Stimulated activated CD4-positive, alpha-beta T cell treated with anti-CD3 and anti-CD28 coated beads, Interleukin-12 subunit alpha, Interleukin-12 subunit beta, amount 100 ng/mL, for 24 hours (primary cell): ENCODE measurements at places on chromosomes 13 and 19.

DNA sequence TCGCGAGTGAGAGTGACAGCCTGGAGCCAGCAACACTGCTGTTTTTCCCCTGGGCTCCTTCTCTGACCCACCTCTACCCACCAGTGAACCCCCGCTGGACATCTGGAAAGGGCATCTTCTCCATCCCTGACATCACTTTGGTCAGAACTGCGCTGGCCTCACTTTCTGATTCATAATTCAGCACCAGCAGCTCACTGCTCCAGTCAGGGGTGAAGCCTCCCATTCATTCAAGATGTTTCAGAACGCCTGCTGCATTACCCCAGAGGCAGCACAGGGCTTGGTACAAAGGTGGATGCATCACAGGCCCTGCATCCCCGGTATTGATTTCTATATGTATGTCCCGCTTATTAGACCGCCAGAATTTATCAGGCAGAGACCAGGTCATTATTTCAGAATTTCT lies 182.8 kb upstream of the TSHZ3 start:
- DNase-seq = no peak

DNA sequence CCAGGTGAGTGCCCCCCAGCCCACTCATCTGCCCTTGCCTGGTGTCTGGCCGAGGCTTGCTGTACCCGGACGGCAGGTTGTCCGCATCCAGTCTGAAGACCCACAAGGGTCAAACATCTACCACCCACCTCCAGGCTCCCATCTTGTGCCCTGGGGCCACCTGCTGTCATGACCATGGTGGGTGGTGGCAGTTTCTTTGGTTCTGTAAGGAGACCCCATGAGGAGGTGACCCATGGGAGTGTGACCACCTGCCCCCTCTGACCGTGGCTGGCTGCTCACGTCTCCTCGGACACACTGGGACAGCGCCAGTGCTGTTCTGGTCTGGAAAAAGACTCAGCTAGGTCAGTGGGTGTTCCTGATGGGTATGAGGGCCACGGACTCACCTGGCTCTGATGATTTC lies 93.9 kb downstream of the TEX29 start:
- no peak for DNase-seq

GRCh38 chr13:96771486-96772367 lies 222.5 kb downstream of the OXGR1 start:
- DNase-seq = no peak

DNA sequence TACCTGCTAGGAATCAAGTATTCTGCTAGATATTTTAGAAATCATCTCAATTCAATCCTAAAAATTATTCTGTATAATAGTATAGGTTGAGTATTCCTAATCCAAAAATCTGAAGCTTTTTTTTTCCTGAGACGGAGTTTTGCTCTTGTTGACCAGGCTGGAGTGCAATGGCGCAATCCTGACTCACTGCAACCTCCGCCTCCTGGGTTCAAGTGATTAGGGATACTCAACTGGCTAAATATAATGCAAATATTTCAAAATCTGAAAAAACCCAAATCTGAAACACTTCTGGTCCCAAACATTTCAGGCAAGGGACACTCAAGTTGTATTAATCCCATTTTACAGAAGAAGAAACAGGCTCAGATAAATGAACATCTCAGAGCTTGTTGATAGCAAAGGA lies 17.2 kb upstream of the USPL1 start:
- no peak for DNase-seq

GRCh38 chr13:27039171-27039701 lies 132.4 kb downstream of the USP12 start:
- DNase-seq = no peak

- DNase-seq = peak; percentile 79
Observed at GRCh38 chr19:42440357-42441048, 2.2 kb downstream of the CXCL17 start.

DNA sequence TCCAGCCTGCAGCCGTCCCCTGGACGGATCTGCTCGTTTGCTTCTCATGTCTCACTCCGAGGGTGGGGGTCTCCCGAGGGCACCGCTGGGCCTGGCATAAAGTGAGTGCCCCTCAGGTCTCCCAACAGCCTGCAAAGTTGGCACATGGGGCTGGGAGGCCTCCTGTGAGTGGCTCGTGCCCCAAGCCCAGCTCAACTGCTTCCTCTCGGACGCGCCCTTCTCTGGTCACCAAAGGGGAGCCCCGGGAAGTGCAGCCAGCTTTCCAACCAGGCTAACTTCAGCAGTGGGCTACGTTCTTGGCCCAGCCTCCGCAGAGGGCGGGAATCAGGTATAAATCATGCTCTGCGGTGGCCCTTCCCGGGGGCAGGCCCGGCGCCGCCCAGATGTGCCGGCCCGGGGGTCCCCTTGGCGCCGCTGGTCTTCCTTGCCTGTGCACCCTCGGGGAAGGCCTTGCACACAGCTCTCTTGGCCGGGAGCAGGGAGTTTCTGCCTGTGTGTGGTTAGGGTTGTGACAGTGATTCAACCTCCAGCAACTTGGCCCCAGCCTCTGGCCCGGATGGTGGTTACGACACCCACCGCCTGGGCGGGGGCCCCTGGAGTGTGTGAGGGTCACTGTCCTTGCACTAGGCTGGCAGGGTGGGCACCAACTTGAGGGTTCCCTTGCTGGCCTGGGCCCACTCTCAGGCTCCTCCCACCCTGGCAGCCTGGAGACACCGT lies 20.7 kb downstream of the CEBPG start:
- no peak for DNase-seq

- DNase-seq = no peak
Observed at GRCh38 chr19:49020931-49021895, 2.9 kb downstream of the CGB3 start.

GRCh38 chr19:31164791-31165251 lies 184.4 kb downstream of the TSHZ3 start:
- DNase-seq = no peak

- DNase-seq = no peak
Observed at GRCh38 chr19:17379221-17379631, 2.1 kb upstream of the PLVAP start.

DNA sequence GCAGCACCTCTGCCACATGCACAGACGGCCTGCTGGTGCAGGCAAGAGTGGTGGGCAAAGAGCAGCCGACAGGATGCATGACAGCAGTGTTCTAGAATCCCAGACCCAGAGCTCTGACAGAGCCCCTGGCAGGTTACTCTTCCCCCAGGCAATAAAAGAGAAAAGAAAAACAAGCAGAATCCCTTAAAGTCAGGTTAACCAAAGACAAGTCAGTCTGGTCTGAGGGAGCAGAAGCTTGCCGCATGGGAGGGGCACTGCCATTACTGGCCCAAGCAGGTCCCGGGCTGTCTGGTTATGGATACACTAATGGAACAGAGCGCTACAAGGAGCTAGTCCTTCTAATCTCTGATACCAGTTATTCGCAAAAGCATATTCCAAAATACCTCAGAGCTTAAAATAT lies 36.1 kb upstream of the DOCK9 start:
- no peak for DNase-seq

- no peak for DNase-seq
Observed at GRCh38 chr13:32323912-32324311, 8.6 kb downstream of the BRCA2 start.

GRCh38 chr13:110716247-110716515 lies 2.7 kb downstream of the ING1 start:
- no peak for DNase-seq

- no peak for DNase-seq
Observed at GRCh38 chr13:73317140-73317539, 258.3 kb downstream of the KLF5 start.

GRCh38 chr19:1409204-1410005 lies 2.0 kb downstream of the DAZAP1 start:
- no peak for DNase-seq

GRCh38 chr13:38656699-38657098 lies 30.2 kb upstream of the FREM2 start:
- DNase-seq = no peak

- no peak for DNase-seq
Observed at GRCh38 chr13:23987331-23987894, 90.1 kb upstream of the C1QTNF9B start.

DNA sequence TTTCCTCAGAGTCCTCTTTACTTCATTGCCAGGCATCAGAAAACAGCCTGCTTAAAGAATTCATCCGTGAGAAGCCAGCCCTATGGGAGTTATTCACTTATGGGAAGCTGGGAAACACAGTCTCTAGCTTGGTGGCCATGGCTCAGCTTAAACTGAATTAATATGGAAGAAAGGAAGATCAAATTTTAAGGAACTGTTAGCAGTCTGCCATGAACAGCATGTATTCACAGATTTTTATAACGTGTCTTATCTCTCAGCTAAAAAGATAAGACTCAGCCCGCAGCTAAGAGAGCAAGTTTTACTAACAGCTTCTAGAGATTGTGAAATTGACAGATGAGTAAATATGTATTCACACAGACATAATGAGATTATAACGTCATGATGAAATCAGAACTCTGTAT lies 253.7 kb upstream of the RXFP2 start:
- no peak for DNase-seq

DNA sequence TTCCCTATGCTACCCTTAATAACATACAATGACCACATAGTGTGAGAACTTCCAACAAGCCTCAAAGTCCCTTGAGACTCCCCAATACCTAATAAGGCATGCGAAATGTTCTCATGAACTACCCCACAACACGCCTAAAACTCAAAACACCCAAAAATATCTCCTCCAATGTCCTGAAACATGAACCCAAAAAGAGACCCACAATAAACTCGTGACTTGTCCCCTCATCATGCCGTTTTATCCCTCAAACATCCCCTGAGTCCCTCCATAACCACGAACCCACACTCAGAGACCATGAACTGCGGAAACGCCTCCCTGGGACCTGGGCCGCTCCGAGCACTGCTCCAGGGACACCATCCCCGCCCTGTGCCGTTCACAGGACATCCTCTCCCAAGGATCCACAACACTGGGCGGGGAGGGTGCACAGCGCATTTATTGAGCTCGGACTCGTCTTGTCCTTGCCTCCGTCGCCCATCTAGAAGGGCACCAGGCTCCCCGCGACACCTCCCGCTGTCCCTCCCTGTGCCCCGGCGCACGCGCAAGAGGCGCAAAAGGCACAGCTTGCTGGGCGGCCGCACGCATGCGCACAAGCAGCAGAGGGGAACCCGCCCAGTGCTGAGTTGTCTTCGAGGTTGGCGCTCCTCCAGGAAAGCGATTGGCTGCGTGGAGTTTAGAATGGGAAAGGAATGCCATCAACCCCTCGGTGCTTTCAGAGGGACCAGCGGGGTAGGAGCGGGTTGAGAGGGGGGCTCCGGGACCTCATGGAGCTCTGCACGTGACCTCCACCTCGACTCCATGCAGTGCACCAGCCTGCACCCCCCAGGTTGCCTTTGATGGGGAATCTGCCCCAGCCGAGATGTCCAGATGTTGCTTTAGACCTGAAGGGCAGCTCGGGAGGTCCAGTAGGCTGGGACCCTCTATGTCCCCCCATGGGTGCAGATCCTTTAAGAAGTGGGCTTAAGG lies 8.8 kb downstream of the FXYD3 start:
- peak; percentile 81 for DNase-seq

- DNase-seq = peak; percentile 69
Observed at GRCh38 chr13:19586904-19587634, 25.7 kb upstream of the TPTE2 start.

DNA sequence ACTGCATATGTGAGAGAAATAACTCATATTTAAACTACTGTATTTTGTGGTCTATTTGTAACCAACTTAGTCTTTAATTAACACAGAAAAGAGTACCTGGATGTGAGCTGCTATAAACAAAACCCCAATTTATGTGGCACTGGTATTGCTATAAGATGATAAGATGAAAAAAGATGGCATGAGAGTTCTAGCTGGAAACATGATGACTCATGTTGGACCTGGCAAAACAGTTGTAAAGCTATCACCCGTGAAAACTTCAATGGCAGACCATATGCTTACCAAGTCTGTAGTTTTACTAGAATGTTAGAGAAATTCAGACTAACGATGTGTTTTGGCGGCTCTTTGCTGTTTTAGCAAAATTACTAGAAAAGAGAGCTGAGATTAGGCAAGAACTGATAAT lies 69.6 kb upstream of the PCDH9 start:
- DNase-seq = no peak

- no peak for DNase-seq
Observed at GRCh38 chr13:29722415-29722814, 126.9 kb upstream of the SLC7A1 start.

GRCh38 chr13:77533875-77534788 lies 1.4 kb upstream of the SCEL start:
- DNase-seq = no peak

DNA sequence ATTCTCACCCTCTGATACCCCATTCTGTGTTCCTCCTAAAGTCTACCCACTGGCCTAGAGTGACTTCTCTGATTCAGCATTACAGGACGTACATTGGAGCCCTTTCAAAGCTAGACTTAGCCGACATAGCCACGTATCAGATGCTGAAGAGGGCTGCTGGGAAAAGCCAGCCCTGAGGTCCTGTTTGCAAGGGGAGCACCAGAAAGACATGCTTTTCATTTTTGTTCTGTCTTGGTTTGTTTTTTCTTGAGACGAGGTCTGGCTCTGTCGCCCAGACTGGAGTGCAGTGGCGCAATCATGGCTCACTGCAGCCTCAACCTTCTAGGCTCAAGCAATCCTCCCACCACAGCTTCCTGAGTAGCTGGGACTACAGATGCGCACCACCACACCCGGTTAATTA lies 6.3 kb upstream of the ZSWIM4 start:
- no peak for DNase-seq

GRCh38 chr13:84136582-84136981 lies 254.3 kb upstream of the SLITRK1 start:
- no peak for DNase-seq

- no peak for DNase-seq
Observed at GRCh38 chr19:4979211-4979807, 10.4 kb downstream of the KDM4B start.

- DNase-seq = no peak
Observed at GRCh38 chr13:106210324-106210723, 325.1 kb downstream of the EFNB2 start.

- DNase-seq = no peak
Observed at GRCh38 chr13:87671753-87672605, 808 bp downstream of the SLITRK5 start.

DNA sequence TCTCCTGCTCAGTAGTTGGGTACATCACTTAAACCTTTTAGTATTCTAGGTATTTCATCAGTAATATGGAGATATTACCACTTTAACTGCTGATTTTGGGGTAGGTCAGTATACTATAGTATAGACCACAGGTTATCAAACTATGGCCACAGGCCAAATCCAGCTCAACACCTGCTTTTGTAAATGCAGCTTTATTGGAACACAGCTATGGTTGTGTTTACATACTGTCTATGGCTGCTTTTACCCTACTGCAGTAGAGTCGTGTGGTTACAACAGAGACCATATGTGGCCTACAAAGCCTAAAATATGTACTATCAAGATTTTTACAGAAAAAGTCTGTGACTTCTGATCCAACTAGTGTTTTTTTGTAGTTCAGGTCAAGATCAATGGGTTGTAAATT lies 10.3 kb downstream of the COG6 start:
- no peak for DNase-seq

DNA sequence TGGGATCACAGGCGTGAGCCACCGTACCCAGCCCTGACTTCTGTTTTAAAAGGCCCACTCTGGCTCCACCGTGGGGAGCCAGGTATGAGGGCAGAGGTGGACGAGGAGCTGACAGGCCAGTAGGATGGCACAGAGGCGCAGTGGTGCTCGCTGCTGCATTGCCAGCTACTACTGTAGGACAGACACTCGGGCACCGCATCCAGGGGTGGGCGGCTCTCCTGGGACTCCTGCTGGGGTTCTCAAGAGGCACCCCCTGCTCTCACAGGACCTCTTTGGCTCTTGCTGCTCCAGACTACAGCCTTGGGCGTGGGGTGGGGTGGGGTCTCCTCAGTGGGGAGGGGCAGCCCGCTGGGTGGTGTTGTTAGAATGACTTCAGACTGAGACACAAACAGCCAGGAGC lies 53.4 kb downstream of the LATS2 start:
- DNase-seq = no peak

- no peak for DNase-seq
Observed at GRCh38 chr19:34475026-34475974, 6.3 kb upstream of the WTIP start.

- no peak for DNase-seq
Observed at GRCh38 chr13:51235186-51235585, 13.0 kb downstream of the FAM124A start.
